GDM1 (cell line): ENCODE measurements at places on chromosomes 12 and 14.
A peak's percentile ranks its signal among the peaks of the same experiment; 100 is the strongest.

DNA sequence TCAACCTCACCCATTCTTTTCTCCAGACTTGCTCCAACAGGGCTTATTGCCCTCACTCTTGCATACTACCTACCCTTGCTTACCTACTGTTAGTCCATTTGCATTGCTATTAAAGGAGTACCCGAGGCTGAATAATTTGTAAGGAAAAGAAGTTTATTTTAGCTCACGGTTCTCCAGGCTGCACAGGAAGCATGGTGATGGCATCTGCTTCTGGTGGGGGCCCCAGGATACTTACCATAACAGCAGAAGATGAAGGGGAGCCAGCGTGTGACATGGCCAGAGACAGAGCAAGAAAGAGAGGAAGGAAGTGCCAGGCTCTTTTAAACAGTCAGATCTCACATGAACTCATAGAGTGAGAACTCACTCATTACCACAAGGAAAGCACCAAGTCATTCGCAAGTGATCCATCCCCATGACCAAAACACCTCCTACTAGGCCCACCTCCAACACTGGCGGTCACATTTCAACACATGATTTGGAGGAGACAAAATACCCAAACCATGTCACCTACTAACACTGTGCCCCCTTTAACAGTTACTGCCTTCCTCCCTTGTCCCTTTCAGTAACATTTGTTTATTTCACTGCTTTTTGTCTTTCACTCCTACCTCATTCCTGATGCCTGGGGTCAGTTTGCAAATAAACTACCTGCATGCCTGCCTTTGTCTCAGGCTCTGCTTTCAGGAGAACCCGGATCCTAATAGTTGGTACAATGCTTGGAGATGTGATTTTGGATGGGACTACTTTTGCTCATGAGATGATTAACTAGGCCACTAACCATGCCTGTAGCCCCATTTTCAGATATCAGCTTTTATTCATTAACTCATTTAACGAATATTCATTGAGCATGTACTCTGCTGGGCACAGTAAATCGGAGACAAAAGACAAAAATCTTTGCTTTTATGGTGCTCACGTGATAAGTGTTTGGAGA, 41.6 kb upstream of the CSRP2 start:
- DNase-seq, result peak; percentile 72

DNA sequence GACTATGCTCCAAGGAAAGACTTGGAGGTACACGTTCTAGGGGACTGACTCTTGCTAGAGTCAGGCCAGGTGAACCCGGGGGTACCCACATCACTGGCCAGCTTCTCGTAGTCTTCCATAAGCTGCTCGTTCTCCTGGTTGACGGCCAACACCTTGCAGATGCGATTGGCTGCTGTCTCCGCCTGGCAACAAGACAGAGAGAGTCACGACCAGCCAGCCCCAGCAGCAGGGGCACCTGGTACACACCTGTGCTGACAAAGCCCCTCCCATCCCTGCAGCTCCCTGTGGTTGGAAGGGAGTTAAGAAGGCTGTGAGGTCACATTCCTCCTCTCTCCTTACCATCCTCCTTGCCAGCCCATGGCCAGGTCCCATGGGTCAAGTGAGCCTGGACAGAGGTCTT, 85.5 kb downstream of the ACTN1 start:
- no peak for DNase-seq

- DNase-seq, result no peak
Observed at GRCh38 chr14:19947413-19948090, 16.8 kb downstream of the OR4K1 start.

DNA sequence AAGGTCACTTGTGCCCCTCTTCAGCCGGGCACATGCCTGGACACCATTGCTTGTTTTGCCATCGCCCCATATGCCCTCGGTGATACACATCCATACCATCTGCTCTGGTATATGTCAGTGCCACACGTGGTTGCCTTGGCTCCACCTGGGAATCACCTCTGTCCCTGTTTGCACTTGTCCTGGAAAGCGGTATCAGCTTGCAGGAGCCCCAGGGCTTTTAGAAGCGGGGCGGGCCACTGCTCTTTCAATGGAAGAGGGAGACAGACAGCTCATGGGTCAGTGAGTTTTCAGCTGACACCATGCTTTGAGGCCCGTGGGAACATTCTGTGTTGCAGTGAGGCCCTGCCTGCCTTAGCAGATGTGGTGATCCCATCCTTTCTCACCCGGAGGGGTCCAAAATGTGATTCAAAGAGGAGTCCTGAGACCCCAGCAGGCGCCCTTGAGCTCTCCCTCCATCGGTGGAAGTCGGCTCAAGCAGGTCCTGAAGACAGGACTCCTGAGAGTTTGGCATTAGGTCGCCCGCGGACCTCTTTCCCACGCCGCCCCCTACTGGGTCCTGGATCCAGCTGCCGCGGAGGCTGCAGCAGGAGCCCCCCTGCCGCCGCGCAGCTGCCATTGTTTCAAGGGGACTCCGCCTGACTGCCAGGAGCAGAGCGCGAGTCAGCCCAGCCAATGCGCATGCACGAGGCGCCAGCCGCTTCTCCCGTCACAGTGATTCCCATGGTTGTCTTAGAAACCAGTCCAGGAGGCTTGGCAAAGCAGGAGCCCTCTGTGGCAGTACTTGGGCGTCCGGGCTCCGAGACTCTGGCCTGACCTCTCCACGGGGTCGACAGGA, 773.2 kb upstream of the ALG10B start:
- DNase-seq, result no peak

DNA sequence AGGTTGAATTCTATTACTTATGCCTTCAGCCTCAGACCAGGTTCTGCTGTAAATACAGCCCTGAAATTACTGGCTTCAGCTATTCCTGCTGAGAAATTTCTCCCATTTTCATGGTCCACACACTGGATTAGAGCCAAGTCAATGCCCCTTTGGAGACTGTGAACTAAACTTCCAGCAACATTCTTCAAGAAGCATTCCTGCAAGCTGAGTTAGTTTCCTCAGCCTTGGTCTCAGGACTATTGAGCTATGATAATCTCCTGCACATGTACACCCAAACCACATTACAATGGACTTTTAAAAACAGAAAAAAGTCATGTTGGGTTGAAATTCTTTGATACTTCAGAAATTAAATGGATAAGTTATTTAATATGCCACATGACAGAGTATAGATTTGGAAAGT, 58.0 kb upstream of the AVPR1A start:
- DNase-seq, result no peak

DNA sequence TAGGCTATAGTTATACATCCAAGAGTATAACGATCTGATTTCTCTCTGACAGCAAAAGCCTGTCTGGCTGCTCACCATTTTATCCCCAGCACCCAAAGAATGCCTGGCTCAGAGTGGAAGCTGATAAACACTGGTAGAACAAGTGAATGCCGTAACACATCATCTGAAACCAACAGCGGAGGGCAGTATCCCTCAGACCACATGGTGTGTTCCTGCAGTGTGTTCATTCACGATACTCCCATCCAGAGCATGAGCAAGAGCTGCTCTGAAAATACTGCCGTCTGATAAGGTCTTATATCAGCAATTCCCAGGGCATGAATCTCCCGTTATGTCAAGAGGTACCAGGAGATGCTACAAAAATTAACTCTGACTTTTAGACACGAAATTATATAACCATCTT, 95.9 kb downstream of the TTC7B start:
- DNase-seq, result no peak

GRCh38 chr14:56524971-56525677, 54.5 kb upstream of the TMEM260 start:
- no peak for DNase-seq

DNA sequence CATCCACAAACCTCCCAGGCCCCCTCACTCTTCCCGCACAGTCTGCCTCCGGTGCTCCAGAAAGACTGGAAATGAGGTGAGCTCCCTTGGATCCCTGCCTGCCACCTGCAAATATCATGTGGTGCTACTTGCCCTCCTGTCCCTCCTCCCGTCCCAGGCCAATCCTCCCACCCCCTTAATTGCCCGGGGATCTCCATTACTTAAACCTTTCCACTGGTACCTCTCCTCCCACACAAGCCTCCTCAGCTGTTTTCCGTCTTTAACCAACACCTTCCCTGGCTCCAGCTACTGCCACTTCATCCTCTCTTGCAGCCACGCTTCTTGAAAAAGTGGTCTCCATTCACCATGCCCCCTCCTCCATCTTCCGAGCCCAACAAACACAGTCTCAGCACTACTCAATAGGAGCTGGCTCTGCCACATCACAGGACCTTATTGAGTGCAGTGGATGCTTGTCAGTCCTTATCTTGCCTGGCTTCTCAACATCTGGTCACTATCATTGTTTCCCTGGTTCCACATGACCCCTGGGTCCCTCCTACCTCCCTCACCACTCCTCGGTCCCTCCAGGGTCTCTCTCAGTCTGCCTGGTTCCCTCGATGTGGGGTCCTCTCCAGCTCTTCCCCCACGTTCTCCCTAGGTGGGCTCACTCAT, 11.5 kb downstream of the FAIM2 start:
- DNase-seq, result no peak

DNA sequence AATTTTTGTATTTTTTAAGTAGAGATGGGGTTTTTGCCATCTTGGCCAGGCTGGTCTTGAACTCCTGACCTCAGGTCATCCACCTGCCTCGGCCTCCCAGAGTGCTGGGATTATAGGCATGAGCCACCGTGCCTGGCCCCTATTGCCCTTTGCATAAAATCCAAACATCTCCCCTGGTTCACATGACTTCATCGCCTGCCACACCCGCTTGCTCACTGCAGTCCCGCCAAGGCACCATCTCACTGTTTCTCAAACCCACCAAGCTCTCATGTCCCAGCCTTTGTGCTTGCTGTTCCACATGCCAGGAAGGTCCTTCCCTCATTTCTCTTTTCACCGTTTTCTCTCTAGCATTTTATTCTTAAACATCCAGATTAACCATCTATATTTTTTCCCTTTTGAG, 9.7 kb downstream of the RHOF start:
- no peak for DNase-seq

DNA sequence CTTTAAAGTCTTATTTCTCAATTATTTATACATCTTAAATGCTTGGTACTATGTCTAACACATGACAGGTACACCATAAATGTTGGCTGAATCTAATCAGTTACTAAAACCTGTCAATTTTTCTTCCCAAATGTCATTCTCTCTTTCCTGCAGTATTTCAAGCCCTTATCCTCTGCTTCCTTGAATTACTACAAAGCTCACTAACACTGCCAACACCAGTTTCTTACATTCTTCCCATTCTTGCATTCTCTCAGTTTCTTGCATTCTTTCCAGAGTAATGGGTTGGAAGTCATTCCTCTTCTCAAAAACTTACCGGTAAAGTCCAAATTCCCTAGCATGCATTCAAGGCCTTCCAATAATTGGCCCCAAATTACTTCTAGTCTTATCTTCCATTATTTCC, 9.6 kb upstream of the SMARCC2 start:
- no peak for DNase-seq

DNA sequence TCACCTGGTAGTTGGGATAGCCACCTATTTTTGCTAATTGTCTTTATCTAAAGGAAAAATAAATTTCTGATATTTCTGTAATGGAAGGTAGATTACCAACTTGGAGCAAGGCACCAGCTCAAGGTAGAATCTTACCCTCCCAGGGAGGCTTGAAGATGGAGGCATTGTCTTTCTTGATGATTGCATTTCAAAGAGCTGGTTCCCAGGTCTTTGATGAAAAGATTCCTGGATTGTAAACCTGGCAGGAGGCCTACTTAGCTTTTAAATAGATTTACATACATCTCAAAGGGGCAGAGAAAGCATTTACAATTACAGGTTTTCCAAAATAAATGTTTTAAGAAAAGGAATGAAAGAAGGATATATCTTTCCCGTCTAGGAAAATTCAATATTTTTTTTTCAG, 729.2 kb downstream of the LRFN5 start:
- no peak for DNase-seq

DNA sequence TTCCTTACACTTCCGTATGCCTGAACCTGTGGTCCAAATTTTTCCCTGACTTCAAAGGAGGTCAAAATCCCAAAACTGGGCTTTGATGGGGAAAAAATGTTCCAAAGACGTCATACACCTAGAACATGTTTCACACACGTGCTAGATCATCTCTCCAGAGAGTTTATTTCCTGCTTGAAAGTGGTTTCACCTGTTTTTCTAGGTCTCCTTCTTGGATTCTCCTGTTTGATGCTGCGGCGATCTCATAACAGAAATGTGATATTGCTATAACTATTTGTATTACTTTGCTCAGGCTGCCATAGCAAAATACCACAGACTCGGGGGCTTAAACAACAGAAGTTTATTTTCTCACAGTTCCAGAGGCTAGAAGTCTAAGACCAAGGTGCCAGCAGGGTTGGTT, 19.7 kb upstream of the TMCC3 start:
- no peak for DNase-seq

GRCh38 chr12:95083471-95083870, 10.1 kb upstream of the NR2C1 start:
- no peak for DNase-seq
